Stimulated activated CD4-positive, alpha-beta T cell treated with anti-CD3 and anti-CD28 coated beads, Interleukin-2, amount 100 ng/mL, for 24 hours (primary cell): ENCODE measurements at places on chromosomes 2 and 18.

GRCh38 chr18:23861326-23861725, 153.2 kb upstream of the TTC39C start:
- no peak for DNase-seq

- DNase-seq: no peak
Observed at GRCh38 chr18:74259347-74259746, 32.4 kb downstream of the CYB5A start.

GRCh38 chr2:132980304-132980703, 310.3 kb upstream of the LYPD1 start:
- no peak for DNase-seq

DNA sequence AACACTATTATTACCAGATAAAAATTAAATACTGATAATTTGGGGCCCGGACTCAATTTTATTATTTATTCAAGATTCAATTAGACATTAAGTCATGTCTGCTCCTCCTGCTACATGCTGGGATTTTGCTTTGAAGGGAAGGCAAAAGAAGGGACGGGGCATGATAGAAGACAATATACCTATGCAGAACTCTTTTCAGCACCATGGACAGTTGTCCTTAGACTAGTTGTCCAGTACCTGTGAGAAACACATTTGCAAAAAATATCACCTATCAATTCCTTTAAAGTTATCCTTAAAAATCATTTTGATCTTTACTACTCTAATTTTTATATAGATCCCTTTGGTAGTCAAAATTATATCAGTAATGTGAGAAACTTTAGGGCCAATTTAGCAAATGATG, 100.2 kb upstream of the SULT1C3 start:
- no peak for DNase-seq

DNA sequence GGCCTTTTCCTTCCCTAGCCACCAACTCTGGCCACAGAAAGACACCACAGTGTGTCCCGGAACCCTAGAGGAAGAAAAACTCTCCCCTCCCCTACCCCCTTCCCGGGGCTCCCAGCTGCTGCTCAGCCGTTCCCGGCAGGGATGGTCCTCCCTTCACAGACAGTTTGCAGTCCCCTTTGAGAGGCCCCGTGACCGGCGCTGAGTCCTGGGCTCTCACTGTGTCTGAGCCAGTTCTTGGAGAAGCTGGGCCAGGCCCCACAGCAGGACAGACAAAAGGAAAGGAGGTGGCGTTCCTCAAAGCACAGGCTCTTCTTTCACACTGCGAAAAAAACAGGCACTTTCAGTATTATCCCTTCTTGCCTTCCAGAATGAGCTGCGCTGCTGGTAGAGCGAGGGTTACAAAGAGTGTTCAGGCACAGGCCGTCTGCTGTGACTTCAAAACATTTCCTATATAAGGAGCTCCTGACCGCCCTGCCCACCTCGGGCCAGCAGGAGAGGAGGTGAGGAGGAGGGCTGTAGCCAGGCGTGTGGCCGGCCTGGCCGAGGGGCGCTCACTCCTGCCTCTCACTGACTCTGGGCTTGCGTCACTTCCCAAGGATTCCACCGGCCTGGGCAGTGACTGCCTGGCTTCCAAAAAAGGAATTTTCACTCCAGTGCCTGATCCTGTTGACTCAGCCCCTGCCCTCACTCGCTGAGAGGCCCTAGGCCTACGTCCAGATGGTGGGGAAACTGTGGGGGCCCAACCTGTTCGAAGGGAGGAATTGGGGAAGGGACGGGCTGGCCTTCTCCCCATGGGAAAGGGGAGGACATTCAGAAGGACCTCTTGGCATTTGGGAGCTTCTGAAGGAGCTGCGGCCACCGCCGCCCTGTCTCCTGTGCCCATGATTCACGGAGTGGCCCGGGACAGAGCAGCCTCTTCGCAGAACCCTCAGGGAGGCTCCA, 24.9 kb downstream of the CIDEA start:
- DNase-seq: no peak

DNA sequence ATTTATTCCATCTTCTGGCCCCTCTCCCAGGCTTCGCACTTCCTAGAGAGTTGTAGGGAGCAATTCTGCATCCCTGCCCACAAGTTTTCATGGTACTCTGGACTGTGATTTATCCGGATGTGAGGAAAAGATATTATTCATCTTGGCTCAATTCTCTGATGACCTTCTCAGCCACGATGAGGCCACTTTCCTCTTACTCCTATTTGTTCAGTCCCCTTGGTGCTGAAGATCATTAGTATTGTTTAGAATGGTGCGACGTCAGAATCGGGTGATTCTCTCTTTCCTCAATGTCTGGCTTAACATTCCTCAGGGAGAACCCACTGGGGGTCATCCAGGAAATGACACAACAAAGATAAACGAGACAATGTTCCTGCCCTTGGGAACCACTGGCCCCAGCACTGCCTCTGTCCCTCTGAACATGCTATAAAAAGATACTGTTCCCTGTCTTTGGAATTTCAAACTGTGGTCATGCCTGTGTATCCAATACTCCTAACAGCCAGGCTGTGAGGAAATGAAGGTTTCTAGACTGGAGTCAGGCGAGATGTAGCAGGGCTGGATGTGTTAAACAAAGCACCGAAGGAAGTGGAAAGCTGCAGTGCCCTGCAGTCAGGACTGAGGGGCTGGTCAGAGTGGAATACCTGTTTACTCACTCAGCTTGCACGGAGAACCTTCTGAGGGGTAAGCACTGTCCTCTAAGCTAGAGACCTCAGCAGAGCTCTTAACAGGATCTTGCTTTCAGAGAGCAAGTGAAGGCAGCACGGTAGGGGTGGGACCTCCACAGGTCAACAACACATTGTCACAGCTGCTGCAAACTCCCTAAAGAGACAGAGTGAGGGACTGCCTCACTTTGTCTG, 12.9 kb upstream of the GLI2 start:
- no peak for DNase-seq

- DNase-seq: no peak
Observed at GRCh38 chr2:227595797-227596196, 2.9 kb upstream of the SCYGR2 start.
